Ovary (tissue), 10 donors: ENCODE measurements at places on chromosomes 5 and 9.

- H3K27me3 ChIP-seq, result no peaks in the 10 kb centered on the region
- H3K4me1 ChIP-seq, result no peaks in the 10 kb centered on the region
- no peak overlapping the region for H3K27ac ChIP-seq
- no peaks in the 10 kb centered on the region for H3K36me3 ChIP-seq
- H3K4me3 ChIP-seq, result no peak overlapping the region
Observed at GRCh38 chr5:111004291-111004690, 67.2 kb upstream of the TSLP start.

GRCh38 chr5:7751874-7752273 is 99.1 kb downstream of the CFAP90 start:
- H3K27ac ChIP-seq, result no peak overlapping the region
- no peak overlapping the region for H3K4me3 ChIP-seq
- no peaks in the 10 kb centered on the region for H3K36me3 ChIP-seq
- H3K27me3 ChIP-seq, result no peaks in the 10 kb centered on the region
- no peaks in the 10 kb centered on the region for H3K4me1 ChIP-seq

GRCh38 chr5:148937239-148937638 is 110.8 kb downstream of the ADRB2 start:
- H3K36me3 ChIP-seq, result no peaks in the 10 kb centered on the region
- no peak overlapping the region for H3K4me3 ChIP-seq
- DNase-seq, result no peak
- H3K4me1 ChIP-seq, result no peaks in the 10 kb centered on the region

DNA sequence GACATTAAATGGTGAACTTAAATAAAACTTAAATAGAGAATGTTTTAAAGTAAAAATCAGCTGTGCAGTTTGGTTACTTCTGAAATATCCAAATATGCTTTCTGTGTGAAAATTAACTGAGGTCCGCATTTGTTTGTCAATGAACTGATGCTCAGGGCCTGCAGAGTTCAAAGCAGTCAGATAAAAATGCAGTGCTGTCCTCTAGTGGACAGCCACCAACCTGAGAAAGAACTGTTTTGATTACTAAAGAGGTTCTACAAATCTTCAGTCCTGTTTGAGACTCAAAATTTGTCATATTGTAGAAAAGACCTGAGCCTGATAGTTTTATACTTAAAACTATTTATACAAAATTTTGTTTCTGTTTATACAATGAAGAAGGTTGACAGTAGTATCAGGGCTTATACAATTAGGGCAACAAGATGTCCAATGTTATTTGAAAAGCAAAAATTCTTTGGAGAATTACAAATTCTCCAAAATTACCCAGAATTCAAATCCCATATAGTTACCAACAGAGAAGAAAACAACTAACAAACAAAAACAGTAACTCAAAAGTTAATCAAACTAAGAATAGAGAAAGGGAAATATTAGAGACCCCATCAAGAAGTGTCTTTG is 232.3 kb upstream of the TBCA start:
- H3K27me3 ChIP-seq, result no peaks in the 10 kb centered on the region
- H3K36me3 ChIP-seq, result no peaks in the 10 kb centered on the region
- no peak for DNase-seq
- no peak overlapping the region for H3K27ac ChIP-seq

- no peaks in the 10 kb centered on the region for H3K36me3 ChIP-seq
- no peaks in the 10 kb centered on the region for H3K4me1 ChIP-seq
- H3K27ac ChIP-seq, result no peak overlapping the region
- H3K27me3 ChIP-seq, result no peaks in the 10 kb centered on the region
Observed at GRCh38 chr5:166127766-166128570, 2163.5 kb upstream of the WWC1 start.

DNA sequence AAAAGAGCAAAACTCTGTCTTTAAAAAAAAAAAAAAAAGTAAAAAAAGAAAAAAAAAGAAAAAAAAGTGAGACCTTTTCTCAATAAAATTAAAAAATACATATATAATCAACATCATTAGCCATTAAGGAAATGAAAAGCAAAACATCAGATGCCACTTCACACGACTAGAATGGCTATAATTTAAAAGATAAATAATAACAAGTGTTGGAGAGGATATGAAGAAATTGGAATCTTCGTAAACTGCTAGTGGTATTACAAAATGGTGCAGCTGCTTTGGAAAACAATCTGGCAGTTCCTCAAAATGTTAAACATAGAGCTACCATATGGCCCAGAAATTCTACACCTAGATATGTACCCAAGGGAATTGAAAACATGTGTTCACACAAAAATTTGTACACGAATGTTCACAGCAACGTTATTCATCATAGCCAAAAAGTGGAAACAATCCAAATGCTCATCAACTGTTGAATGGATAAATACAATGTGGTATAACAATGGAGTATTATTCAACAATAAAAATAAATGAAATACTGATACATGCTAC is 45.3 kb upstream of the SIL1 start:
- H3K27ac ChIP-seq, result no peak overlapping the region
- no peaks in the 10 kb centered on the region for H3K27me3 ChIP-seq
- DNase-seq, result no peak
- no peaks in the 10 kb centered on the region for H3K4me1 ChIP-seq

DNA sequence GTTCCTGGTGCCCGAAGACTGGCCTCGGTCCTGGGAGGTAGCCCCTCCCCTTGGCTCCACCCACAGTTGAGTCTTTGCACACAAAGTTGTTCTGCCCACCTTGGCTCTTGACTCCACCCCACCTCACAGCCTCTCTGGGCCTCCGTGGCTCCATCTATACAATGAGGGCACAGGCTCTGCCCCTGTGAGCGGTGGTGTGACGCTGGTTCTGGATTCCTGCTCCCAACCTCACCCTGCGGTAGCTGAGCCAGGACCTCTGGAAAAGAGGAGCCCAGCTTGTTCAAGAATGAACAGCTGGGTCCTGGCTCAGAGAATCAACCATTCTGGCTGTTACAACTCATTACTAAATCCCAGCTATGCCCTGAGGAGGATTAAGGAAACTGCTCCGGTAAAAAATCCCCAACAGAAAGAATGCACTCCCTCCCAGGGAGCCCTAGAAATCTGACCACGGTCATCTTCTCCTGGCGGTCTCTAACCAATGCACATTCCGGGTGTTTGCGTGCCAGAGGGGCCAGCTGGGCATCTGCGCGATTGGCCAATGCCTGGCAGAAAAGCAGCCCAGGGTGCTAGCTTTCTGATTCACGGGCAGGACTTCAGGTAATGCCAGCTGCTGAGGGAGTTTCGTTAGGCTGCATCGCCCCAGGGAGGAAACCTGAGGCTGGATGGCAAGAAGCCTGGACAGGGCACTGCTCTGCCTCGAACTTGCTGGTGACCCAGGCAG is 9.9 kb upstream of the GRHPR start:
- no peak overlapping the region for H3K4me3 ChIP-seq
- H3K27ac ChIP-seq, result no peak overlapping the region
- H3K36me3 ChIP-seq, result no peaks in the 10 kb centered on the region
- H3K27me3 ChIP-seq, result no peaks in the 10 kb centered on the region
- no peak for DNase-seq
- H3K4me1 ChIP-seq, result no peaks in the 10 kb centered on the region

DNA sequence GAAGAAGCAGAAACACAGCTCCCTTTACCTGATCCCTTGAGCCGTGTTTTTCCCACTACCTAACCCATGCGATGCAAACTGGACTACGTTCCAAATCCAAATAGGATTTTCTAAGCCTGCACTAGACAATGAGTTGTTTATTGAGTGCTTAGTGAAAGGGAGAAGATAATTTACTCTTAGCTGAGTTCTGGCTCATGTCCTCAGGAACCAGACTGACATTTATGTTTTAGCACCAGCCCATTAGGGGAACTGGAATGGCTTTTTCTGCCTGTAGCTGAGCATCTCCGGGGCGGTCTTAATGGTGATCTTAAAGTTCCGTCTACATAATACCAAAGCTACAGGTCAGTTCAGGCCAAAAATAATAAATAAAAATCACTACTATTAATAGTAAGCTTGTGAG is 81.5 kb downstream of the SH3TC2 start:
- no peaks in the 10 kb centered on the region for H3K36me3 ChIP-seq
- H3K27ac ChIP-seq, result no peak overlapping the region
- no peaks in the 10 kb centered on the region for H3K4me1 ChIP-seq
- H3K27me3 ChIP-seq, result no peaks in the 10 kb centered on the region
- no peak for DNase-seq
- H3K4me3 ChIP-seq, result no peak overlapping the region
